ENCODE measurements at places on chromosomes 2 and 18.
A peak's percentile ranks its signal among the peaks of the same experiment; 100 is the strongest.

- peak; percentile 81 for DNase-seq
These were observed 46.6 kb downstream of the PRKRA start for GRCh38 chr2:178404368-178404767.

GRCh38 chr18:77138270-77138669, 5.7 kb upstream of the MBP start:
- no peak for DNase-seq

DNA sequence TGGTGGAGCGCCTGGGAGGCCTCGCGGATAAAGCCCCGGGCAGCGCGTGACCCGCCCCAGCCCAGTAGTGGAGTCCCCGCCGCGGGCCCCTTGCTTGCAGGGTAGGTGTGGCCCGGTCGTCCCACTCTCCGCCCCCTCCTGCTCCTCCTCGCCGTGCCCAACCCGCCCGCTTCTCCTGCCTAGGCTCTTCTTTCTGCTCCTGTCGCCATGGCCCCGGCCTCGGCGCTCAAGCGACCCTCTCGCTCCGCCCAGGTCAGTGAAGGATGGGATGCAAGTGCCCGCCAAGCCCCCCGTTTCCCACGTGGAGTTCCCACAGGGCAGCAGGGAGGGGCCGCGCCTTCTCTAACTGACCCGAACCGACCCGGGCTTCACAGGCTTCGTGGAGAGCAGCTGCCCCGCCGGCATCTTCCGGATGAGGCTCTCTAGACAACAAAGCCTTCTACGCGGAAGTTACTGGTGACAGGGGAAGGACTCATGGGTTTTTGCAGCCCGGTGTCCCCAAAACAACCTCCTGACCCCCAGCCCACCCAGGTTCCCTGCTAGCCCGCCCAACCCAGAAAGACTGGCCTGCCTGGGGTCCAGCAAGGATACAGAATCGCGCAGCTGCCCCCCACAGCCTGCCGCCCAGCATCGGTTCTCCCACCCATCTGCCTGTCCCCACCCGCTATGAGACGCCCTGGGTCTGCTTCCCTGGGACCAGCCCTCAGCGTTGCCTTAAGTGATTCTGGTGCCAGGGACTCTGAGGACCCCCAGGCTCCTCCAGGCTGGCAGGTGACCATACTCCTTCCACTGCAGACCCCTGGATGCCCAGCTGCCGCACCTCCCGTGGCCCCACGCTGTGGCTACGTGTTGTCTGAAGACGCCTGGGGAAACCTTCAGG, 32.8 kb downstream of the TTC32 start:
- peak; percentile 81 for DNase-seq

- peak; percentile 97 for DNase-seq
These were observed 618 bp upstream of the TNS1 start for GRCh38 chr2:218003281-218003944.

DNA sequence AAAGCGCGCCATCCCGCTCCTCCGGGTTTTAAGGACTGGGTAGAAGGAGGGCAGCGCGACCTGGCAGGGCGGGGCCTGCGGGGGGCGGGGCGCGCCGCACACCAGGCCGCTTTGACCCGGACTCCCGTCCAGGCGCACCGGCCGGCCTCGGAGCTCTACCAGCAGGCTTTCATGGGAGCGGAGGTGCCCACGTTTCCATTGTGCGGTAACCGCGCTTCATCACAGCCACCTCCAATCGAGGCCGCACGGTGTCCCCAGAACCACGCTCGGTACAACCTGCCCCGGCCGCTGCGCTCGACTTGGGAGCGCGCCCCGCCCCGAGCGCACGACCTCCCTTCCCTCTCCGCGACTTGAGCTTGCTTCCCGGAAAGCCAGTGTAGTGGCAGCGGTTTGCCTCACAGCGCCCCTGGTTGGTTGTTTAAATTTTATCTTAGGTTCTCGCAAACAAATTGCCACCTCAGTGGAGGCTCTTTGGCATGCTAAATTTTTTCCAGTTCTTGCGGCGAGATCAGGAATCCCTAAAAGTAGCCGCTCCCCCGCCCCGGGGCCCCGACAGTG, 280 bp upstream of the CYP1B1 start:
- peak; percentile 82 for DNase-seq

GRCh38 chr2:207223051-207223450, 57.3 kb upstream of the KLF7 start:
- no peak for DNase-seq

GRCh38 chr18:9772847-9773677, 65.0 kb downstream of the RAB31 start:
- no peak for DNase-seq

GRCh38 chr18:74197705-74198341, 49.5 kb downstream of the TIMM21 start:
- DNase-seq, result no peak

DNA sequence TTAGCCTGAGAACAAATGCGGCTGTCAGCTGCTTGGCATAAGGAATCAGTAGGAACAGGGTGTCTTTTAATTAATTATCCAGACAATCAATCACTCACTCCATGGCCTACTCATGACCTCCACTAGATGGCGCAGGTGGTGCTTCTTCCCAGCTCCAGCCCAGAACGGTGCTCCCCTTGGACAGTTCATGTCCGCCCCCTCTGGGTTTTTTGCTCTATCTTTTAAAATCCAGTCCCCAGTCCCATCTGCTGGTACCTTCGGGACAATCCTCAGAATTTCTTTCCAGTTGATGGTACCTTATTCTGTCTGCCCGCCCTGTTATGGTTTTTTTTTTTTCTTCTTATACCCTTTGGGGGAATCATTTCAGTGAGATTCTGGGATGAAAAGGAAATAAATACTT, 99.8 kb downstream of the CACNB4 start:
- DNase-seq, result peak; percentile 43

- DNase-seq, result peak; percentile 84
These were observed 683 bp downstream of the STK39 start for GRCh38 chr2:168246483-168247340.

GRCh38 chr18:79657342-79657996, 22.1 kb upstream of the CTDP1 start:
- no peak for DNase-seq

- DNase-seq, result no peak
These were observed 63.5 kb upstream of the TAF1B start for GRCh38 chr2:9779596-9780264.
